Activated T-cell treated with anti-CD3 and anti-CD28 coated beads for 48 hours (primary cell): ENCODE measurements at places on chromosomes 3 and 15.
A peak's percentile ranks its signal among the peaks of the same experiment; 100 is the strongest.

GRCh38 chr3:118997190-118997589, 37.5 kb downstream of the IGSF11 start:
- no peak for DNase-seq

- DNase-seq, result no peak
Observed at GRCh38 chr15:58378241-58379085, 53.3 kb upstream of the LIPC start.

DNA sequence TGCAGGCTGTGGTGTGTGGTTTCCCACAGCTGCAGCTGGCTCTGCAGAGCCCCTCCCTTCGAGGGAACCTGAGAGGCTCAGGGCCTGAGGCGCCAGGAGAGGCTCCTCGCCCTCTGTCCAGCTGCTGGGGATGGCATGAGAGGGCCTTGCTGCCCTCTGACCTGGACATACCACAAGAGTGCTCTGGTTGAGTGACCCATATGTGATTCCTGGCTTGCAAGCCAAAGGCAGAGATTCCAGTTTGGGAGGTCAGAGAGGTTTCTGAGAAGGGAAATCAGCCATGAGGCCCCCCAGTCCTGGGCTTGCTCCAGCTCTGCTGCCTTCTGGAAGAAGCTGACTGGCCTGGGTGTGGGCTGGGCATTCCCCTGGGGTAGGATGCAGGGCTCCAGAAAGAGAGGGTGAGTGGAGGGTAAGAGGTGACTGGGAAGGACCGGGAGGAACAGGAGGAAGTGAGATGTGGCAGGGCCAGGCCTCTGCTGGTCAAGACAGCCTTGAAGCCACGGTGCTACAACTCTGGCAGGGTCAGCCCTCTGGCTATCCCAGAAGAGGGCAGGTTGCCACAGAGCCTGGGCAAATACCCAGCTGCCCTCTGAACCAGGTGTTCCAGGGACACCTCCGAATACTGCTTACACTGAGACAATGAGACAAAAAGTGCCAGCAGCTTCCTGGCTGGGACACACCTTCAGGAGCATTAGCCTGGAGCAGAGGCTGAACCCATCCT, 16.0 kb upstream of the SRP14 start:
- no peak for DNase-seq

DNA sequence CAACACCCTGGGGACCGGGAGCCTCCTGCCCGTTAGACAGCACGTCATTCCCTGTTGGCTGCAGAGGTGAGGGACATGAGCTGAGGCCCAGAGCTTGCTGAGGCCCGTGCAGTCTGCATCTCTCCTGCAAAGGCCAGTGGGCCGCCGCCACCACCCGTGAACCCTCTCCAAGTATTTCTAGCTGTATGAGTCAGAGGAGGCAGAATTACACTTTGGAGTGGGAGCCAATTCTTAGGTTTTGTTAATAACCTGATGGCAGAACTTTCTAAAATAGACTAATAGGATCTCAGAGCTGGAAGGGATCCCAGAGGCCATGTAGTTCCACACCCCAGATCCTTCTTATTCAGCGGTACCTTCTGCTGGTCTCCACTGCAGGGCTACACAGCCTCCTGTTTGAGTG, 335.2 kb upstream of the CTDSPL start:
- no peak for DNase-seq

GRCh38 chr15:62164014-62164395, 1.1 kb downstream of the C2CD4B start:
- DNase-seq, result no peak

DNA sequence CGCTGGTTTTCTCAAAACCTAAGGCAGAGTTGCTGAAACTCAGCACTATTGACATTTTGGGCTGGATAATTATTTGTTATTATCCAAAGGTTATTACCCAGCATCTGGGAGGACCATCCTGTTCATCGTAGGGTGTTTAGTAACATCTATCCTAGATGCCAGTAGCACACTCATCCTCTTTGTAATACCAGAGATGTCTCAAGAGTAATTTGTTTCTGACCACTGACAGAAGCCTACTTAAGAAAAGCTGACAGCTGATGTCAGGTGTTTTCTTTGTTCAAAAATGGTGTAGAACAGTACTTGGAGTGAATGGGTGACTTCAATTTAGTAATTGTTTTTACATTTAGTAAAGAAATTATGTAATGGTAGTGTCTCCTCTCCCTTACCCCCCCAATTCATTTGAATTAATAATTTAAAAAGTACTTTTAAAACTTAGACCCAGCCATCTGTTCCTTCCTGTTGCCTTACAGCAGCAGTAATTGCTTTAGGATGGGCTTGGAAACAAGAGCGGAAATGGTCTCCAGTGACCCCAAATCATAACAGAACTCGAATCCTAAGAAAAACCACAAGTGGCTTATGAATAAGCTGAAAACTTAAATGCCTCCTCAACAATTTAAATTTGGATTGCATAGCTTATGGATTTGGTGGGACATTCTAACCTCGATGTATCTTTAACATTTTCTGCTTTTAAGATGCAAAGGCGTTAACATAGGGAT, 105.4 kb downstream of the PTPRG start:
- no peak for DNase-seq

DNA sequence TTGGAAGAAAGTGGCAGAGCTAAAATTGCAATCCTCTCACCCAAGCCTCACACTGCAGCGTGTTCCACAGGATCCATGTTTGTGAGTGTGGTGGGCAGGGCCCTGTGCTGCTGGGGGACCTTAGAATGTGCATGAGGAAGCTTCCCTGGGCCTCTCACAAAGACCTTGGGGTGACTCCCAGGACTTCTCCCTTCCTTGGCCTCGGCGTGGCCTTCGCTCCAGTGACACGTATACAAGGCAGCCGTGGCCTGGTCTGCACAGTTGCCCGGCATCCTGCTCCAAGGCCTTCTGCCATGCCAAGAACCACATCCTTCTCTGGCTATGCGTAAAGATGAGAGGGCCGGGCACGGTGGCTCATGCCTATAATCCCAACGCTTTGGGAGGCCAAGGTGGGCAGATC, 196.4 kb downstream of the UACA start:
- DNase-seq, result no peak

DNA sequence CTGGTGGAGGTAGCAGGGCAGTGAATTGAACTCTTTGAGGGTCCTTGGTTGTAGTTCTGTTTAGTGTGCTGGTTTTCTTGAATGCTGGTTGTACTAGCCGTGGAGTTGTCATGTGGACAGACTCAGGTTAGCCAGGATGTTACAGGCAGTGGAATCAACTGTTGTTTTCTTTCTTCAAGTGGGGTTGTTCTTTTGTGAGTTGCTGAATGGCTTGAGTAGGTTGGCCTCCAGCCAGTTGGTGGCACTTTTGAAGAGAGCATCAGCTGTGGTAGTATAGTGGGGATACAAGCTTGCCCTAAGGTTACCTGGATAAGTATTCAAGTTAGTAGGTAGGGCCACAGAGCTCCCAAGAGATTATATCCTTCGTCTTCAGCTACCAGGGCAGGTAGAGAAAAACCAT, 31.8 kb upstream of the RARB start:
- no peak for DNase-seq

DNA sequence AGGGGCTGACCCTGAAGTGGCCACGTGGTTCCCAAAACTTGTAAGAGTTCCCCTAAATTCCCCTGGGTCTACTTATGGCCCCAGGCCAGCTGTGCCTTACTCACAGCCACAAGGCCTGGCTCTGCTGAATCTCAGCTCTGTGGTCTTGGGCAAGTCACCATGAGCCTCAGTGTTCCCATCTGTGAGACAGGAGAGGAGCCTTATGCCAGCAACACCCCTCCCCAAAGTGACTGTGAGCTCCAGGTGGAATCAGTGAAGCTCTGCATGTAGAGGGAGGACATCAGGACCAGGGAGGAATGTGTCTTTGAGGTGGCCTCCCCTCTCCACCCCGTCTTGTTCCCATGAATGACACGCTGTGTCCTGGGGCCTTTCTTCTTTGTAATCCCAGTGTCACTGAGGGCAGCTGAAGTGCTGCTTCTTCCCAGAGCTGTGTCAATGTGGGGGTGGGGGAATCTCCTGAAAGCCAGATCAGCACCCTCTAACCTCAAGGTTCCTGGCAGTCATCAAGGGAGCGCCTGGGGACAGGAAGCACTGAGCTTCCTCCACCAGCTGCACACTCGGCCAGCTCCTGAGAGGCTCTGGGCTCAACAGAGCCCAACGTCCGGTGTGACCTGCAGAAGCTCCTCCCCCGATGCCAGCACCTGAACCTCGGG, 258.9 kb downstream of the UACA start:
- DNase-seq, result peak; percentile 47

DNA sequence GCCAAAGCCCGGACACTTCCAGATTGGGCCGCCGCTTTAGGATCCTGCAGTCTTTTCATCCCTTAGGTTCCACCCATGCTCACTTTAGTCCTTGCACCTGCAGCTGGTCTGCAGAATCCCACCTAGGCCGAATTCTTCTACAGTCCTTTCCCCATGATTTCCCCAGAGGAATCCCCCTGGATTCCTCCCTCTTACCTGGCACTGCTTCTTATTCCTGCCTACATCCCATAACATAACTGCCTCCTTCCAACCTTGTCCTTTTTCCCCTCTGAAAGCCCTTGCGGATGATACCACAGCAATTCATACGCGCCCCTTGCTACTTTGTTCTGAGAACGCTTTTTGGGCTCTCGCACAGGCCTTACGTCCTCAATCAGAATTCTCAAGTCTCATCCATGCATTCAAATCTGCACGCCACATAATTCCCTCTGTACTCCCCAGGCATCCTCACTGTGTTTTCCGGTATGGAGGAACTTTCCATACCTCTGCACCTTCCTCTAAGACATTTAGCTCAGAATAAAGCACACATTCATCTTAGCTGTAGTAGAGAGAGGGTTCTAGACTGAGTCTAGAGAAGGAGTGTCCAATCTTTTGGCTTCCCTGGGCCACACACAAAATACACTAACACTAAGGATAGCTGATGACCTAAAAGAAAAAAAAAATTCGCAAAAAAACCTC, 619 bp downstream of the EIF2AK4 start:
- DNase-seq, result no peak

DNA sequence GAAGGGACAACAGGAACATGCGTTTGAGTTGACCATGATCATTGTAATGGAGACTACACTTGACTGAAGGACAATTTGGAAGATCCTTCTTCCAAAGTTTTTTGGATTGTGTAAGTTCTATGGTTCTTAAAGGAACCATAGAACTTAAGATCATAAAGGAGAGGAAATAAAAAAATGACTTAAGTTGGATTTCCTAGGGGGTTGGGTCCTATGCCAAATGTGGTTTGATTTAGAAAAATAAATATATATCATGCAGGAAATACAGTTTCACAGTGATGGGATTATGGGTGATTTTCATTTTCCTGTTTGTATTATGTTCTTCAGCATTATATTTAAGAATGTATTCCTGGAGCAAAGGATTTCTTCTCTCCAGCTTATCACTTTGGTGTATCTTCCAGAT, 305.5 kb upstream of the DPH6 start:
- no peak for DNase-seq

DNA sequence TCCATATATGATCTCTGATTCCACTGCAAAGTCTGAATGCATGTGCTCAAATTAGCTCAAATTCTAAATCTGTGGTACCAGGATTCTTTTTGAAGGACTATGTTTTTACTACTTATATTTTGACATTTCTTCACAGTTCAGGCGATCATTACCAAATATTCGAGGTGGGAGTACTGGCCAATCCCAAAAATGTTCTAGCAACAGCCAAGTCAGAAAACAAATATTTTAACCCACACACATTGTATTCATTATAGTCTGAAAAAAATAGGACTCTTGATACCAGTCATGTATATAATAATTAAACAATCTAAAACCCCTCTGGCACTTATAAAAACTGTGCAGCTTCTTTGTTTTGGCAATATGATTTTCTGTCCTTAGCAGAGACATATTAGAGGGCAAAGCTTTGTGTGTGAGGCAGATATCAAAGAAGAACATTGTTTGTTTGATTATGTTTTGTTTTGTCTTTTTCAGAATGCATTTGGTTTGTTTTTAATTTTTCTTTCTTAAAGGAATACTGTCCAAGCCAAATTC, 37.4 kb downstream of the FGF7 start:
- DNase-seq, result no peak

DNA sequence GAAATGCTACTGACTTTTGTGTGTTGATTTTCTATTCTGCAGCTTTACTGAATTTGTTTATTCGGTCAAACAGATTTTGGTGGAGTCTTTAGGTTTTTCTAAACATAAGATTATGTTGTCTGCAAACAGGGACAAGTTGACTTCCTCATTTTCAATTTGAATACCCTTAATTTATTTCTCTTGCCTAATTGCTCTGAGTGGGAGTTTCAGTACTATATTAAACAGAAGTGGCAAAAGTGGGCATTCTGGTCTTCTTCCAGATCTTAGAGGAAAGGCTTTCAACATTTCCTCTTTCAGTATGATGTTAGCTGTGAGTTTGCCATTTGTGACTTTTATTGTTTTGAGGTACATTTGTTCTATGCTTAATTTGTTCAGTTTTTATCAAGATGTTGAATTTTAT, 268.5 kb downstream of the WNT5A start:
- no peak for DNase-seq

DNA sequence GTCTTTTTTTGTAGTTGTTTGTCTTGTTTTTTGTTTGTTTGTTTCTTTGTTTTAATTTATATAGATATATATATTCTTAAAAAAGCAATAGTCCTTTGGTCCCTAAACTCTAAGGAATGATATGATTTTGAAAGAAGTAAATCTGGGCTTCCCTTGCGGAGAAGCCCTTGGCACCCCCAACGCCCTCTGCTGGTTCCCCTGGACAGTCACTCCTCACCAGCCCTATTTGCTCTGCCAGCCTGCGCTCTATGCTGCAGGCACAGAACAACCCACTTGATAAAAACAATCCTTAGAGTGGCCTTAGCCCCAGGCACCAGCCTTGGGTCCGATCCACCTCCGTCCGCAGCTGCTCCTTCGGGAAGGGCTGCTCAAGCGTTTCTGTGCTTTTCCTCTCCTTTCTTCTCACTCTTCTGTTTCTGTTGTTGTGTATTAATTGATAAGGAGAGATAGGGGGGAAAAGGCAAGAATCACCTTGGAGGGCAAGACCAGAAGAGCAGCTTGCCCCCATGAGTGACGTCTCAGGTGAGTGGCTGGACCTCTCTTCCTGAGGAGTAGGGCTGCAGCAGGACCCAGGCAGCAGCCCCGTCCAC, 13.7 kb upstream of the PARP6 start:
- DNase-seq, result peak; percentile 31

DNA sequence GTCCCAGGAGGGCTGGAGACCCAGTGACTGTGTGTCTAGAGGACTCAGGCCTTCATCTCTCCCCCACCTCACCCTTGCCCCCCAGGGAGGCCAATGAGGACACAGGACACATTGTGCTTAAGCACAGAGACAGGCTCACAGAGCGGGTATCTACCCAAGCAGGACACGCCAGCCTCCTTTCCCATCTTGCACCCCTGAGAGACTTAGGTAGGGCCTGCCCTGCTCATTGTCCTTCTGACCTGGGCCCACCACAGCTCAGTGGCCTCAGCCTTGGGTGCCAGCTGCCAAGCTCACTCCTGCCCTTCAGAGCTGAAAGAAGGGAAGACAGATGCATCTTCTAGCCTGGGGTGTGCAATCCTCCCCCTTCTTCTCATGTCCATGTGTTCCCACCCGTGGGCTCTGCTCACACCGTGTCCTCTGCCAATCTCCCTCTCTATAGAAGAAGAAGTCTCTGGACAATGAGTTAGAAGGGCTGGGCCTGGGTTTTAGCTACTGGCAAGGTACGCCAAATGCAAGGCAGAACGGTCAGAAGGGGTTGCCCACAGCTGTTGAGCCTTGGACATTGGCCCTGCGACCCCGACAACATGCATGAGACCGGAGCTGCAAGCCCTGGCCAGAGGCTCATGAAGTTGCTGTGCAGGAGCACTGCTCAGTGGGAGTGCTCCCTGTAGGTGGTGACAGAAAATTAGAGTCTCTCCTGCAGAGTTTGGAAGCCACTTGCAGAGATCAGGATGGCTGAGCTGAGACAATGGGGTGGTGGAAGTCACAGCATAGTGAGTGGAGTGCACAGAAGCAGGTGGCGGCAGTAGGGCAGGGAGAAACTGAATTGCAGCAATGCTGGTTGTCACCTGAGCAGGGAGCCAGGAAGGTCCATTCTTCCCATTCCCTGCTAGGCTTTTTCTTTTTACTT, 32.8 kb downstream of the ACSBG1 start:
- no peak for DNase-seq
